LNCaP clone FGC (cell line): ENCODE measurements at places on chromosomes 7 and 10.
A peak's percentile ranks its signal among the peaks of the same experiment; 100 is the strongest.

DNA sequence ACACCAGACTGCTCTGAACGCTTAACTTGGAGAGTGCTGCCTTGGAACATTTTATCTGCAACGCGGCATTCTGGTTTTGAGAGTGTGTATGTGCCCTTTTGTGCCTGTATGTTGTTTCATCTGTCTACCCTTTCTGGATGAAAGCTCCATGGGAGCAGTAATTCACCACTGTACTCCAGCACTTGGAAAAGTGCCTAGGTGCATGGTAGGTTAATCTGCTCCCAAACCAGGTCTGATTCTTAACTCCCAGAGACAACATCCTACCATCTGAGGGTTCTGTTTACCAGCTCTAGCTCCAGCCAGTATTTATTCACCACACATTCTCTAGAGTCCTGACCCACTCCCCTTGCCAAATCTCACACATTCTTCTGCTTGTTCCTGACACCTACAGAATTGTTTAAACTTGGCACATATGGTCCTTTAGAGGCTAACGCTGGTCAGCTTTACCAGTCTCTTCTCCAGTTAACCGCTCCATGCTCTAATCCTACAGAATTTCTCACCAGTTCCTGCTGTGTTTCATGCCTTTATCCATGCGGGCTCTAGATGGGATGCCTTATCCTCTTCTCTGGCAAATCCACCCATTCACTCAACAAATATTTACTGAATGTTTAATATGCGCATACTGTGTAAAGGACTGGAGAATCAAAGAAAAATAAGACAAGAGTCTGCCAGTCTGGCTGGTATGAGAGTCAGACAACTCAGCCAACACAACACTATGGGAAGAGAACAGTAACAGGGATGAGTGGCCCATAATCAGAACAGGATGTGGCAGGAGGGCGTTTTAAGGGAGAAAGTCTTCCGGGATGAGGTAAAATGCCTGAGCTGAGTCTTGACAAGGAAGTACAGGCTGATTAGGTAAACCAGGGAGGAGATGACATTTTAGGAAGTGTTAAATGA lies 46.3 kb downstream of the MTPN start:
- DNase-seq = peak; percentile 81

- no peak for DNase-seq
Measured at GRCh38 chr10:32972929-32973328, 14.9 kb upstream of the ITGB1 start.

- DNase-seq = no peak
Measured at GRCh38 chr7:29511337-29511736, 52.3 kb upstream of the PRR15 start.

- no peak for DNase-seq
Measured at GRCh38 chr7:25840209-25840792, 311.7 kb upstream of the NFE2L3 start.

GRCh38 chr7:23662124-23662983 lies 17.6 kb upstream of the FAM221A start:
- DNase-seq = no peak
